Kidney tubule cell (primary cell): ENCODE measurements at places on chromosomes 5 and 9.

- peak; percentile 95 for DNase-seq
Measured at GRCh38 chr5:125411744-125412560, 665.5 kb upstream of the ZNF608 start.

DNA sequence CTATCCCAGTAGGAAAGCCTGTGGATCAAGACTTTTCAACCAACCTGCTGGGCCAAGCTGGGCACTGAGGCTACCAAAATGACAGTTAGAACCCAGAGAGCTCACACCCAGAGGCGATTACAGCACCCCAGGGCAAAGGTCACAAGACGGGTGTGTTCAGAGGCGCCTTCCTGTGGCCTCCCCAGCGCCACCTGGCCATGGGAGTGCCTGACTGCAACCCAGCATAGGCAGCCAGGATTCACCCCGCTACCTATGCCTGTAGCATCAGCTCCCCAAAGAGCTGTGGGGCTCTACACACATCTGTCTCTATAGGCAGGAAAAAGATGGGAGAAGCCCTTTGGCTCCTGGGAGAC lies 33.5 kb downstream of the PDGFRB start:
- no peak for DNase-seq

- DNase-seq = no peak
Measured at GRCh38 chr9:83956086-83956435, 24.0 kb downstream of the HNRNPK start.

DNA sequence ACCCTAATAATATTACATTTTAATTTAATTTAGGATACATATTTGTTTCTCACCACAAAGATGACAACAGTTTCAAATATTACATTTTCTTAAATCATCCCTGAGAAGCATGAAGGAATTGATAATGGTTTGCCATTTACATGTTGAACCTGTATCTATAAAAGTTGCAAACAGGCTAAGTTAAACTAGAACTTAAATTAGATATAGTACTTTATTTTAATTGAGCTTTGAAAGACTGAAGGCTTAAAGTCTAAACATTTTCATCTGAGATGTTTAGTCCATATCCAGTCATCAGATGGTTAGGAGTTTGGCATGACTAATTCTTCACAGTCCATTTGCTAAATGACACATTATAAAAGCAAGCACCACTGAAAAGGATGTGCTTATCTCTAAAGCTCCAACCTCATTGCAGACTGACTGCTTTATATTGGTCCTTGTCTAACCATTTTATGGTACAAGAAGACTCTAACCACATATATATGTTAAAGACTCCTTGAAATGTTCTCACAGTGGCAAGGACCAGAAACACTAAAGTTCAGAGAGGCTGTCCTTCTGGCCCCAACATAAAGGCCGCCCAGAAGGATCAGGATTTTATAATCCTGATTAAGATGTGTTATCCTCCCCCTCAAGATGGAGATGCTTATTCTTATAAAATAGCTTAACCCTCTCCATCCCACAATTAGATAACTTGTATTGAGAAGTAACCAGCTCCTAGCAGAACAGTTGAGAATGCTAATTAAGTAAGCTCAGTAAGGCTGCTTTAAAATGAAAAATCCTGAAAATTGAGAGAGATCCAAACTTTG lies 25.8 kb downstream of the WNT8A start:
- DNase-seq = peak; percentile 61

DNA sequence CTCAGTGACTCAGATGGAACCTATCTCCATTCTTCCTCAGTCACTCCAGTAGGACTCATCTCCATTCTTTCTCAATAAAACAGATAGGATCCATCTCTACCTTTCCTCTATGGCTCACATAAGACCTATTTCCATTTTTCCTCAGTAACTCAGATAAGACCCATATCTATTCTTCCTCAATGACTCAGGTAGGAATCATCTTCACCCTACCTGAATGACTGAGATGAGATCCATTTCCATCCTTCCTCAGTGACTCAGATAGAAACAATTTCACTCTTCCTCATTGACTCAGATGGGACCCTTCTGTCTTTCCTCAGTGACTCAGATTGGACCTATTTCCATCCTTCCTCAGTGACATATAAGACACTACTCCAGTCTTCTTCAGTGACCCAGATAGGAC lies 165.1 kb downstream of the FBXO4 start:
- DNase-seq = no peak
